BJ (cell line): ENCODE measurements at places on chromosomes 6 and 20. TPM values are rescaled to one million over a fixed set of nuclear protein-coding genes. Genes with fewer than 3 reads are reported as not detected.
A peak's percentile ranks its signal among the peaks of the same experiment; 100 is the strongest.

DNA sequence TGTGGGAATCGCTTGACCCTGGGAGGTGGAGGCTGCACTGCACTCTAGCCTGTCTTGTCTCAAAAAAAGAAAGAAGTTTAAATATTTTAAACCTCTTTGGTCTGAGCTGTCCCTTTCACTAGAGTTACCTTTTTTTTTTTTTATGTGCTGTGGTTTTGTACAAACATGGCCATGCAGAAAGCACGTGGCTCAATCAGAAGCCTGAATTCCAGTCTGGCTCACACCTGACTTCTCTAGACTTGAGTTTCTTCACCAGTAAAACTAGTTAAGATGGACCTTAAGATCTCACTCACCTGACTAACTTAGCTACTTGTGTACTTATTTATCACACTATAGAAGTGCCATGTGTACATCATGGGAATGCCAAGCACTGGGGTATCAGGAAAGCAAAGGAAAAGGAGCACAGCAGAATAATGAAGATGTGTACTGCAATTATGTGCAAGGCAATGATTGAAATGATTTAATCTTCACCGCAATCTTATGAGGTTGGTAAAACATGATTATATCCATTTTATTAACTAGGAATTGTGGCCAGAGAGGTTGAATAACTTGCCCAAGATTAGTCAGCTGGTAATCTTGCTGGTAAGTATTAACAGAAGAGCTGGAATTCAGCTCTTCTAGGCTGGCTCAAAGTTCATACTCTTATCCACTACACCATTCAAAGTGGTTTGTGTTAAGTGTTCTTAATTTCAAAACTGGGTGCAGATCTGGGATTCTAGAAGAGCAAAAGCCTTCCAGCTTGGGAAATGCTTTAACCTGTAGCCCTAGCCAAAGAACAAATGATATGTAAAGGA, 10.7 kb downstream of the HMGN3 start:
- no peak for DNase-seq

- no peak for DNase-seq
Measured at GRCh38 chr6:5710936-5711335, 295.8 kb downstream of the NRN1 start.

- DNase-seq = no peak
Measured at GRCh38 chr6:11341867-11342266, 109.4 kb upstream of the NEDD9 start.

Gene XKR7
- 0.01 TPM in 1 of 2 replicates, not detected in the other for polyA plus RNA-seq

DNA sequence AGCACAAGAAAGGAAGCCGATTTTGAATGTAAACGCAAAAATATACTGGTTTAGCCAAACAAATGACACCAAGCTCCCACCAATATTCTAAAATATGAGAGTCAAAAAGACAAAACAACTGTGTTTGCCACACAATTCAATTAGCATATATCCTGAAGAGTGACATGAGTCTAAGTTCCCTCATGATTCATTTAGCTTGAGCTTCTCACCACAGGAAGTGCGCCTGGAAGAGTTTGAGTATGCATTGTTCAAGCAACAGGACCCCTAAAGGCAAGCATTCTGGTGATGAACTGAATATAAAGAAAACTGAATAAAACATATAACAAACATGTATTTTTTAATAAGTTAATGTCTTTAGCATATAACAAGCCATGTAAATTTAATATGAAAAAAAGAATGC, 115.2 kb upstream of the RUNX2 start:
- no peak for DNase-seq

GRCh38 chr6:169425628-169426370, 172.2 kb upstream of the THBS2 start:
- DNase-seq = no peak

Gene ADGRB3
- 0.12 TPM in 1 of 2 replicates, not detected in the other for polyA plus RNA-seq

DNA sequence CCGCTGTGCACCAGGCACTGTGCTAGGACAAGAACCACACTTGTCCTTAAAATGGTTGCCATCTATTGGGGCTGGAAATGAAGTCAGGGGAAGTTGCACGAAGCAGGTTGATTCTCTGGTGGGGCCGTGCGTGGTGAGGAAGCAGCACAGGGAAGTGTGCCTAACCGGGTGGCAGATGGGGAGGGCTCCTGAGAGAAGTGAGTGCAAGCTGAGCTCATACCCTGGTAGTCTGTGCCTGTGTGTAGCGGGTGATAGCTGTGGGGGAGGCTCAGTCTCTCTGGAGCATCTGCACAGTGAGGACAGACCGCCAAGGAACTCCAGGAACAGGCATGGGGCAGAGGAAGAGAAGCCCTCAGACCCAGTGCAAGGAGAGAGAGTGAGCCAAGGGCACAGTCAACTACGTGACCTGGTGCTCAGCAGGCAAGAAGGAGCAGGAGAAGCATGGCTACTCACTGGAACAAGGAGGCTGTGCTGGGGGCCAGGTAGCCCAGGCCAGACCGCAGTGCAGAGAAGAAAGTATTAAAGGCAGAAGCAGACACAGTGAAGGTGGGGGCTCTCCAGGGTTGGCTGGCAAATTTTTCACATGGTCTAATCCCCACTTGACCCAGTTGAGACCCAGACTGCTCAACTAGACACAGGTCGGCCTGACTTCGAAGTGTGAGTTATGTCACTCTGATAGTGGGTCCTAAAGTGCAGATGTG, 155.0 kb downstream of the CDH26 start:
- DNase-seq = no peak

Gene MARCKS
- polyA plus RNA-seq = 47.0 and 118 TPM in 2 replicates

Gene DEFB132
- not detected in 2 replicates for polyA plus RNA-seq

DNA sequence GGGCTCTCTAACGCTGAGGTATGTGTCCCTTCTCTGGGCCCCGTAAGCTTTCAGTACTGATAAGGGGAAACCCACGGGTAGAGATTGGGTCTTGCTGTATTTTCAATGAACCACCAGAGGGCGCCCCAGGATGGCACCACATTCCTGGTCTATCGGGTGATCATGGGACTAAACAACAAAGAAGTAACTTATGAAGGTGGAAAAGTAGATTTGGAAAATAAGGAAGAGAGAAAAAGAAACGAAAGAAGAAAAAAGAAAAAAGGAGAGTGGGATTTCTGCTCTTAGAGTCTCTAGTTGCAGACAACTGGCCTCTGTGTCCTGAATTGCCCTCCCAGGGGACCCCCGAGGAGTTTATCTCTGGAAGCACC, 93.8 kb downstream of the GMPR start:
- DNase-seq = no peak

- DNase-seq = no peak
Measured at GRCh38 chr6:31042806-31043205, 32.5 kb downstream of the MUC22 start.

Gene CNR1
- not detected in 2 replicates for polyA plus RNA-seq

DNA sequence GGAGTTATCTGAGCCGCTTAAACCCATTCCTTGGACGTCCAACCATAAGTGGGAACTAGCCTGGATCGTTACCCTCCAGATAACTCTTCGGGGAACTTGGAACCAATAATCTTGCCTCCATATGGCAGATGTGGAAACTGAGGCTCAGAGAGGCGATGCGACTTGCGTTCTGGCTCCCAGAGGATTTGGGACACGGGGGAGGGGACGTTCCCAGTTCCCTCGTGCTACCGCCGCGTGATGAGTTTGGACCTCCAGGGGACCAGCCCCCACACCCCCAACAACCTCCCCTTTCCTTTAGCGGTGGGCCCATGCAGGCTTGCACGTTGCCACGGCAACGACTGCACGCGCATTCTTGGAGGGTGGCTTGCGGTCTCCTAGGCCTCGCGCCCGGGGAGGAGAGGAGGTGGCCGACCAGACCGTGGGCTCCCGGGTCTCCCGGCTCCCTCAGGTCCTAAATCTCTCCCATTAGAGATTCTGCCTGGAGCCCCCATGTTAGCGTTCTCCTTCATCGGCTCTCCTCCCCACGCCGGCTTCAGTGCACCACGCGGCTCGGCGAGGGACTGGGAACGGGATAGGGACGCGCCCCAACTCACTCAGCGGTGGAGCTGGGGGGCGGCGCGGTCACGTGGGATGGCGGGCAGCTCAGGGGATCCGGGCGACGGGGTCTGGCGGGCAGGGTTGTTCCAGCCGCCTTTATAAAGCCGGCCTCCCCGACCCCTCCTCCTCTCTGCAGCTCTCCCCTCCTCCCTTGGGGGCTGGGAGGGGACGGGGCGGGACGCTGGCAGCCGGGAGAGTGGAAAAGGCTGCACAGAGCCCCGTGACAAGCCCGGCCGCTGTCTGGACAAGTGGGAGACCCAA, at the start of gene PLTP:
TSS of gene PLTP (minus strand) at position 670 of the 858 bp plus-strand sequence. CDS start 703 bp downstream, outside the sequence.
- DNase-seq = no peak

DNA sequence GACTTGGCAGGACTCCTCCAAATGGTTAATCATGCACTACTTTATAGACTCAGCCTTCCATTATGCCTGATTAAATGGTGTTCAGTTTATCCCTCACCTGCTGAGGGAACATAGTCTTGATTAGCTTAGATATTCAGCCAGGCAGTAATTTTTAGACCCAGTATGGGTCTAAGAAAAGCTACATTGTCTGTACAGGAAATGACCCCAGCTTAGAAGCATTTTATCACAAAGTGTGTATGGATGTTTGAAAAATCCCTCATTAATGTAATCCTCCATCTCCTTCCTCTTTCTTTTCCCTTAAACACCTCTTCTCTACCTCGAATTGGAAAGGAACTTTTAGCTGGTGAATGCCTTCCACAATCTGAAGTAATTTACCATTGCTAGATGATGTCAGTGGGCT, 252.2 kb upstream of the BMP2 start:
- no peak for DNase-seq

DNA sequence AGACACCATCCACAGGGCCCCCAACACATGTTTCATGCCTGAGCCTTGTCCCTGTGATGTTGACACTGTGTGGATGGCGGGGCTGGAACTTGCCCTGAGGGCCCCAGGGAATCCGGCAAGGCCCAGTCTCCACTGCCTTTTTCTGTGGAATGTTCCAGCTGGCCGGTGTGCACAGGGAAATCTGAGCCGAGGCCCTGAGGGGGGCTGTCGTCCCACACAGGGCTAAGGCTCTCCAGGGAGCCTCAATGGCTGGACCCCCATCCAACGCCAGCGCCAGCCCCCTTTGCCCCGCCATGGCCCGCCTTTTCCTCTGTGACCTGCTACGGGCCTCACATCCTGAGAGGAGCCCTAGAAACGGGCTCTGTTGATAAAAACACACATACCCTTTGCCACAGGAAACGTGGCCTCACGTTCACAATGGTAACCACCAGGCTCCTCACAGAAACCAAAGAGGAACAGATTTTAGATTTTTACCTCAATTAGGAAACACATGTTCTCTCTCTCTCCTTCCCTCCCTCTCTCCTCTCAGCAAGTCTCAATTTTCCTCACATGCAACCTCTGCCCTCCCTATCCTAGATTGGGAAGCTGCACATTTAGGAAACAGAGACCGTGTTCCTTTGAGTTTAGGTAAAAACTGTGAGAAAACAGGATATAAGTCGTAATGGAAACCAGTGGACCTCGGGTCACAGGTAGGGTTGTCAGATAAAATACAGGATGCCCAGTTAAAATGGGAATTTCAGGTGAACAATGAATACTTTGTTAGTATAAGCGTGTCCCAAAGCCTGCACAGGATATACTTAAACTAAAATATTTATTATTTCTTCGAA, 13.7 kb upstream of the ZNF831 start:
- no peak for DNase-seq

DNA sequence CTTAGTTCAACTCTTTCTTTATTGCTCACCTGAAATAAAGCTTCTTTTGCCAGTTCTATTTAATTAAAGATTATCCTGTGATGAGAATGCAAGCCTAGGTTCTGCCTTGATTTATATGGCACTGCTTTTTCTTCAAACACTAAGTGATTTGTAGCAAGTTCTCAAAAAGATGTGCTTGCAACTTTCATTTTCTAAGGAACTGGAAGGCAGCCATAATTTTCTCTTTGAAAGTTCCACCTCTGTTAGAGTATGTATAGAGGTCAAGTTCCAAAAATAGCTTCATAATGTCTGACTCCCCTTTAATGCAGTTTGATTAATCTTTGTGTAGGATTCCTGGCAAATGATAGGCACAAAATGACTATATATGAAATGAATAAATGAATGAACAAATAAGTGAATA, 528.3 kb upstream of the FLRT3 start:
- no peak for DNase-seq

DNA sequence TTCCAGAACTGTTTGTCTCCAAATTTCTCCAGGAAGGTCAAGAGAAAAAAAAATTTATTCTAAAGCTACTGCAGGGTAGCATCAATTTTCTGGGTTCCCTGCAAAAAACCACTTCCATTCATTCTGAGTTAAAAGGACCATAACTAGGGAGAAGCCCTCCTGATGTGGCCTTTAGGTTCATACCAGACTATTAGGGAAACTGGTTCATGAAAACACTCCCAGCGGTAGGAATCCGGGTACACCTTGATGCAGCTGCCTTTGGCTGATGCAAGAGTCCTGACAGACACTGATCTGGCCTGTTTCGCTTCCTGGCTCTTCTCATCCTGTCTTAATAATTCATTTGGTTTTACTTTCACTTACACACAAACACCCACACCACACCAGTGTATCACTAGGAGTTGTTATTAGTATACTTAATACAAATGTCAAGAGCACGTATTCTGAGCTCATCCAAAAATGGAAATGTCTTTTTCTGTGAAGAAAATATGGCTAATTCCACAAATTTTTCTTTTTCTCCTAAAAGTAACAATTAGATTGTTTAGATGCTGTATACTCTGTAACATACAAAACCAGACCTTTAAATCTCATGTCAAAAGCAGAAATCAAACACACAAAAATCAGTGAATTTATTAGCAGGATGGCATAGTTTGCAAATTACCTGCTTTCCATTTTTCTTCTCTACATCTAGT, 38.4 kb upstream of the ARHGAP18 start:
- no peak for DNase-seq

DNA sequence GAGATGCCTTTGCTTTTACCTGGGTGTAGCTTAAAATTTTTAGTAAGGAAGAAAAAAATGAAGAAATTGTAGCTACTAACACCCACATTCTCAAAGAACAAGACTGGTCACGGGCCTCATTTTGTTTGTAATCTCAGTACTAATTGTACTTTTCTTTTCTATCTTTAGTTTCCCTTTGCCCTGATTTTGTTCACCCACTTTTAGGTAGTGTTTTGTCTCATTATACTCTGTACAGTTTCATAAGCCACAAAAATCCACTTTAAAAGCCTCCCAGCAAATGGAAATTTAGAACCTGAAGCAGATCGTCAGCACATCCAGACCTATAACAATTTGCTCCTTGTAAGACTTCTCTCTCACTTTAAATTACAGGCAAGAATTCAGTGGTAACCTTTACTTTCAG, 43.3 kb downstream of the TP53INP2 start:
- no peak for DNase-seq

Gene STK38
- 22.1 and 37.3 TPM in 2 replicates for polyA plus RNA-seq

DNA sequence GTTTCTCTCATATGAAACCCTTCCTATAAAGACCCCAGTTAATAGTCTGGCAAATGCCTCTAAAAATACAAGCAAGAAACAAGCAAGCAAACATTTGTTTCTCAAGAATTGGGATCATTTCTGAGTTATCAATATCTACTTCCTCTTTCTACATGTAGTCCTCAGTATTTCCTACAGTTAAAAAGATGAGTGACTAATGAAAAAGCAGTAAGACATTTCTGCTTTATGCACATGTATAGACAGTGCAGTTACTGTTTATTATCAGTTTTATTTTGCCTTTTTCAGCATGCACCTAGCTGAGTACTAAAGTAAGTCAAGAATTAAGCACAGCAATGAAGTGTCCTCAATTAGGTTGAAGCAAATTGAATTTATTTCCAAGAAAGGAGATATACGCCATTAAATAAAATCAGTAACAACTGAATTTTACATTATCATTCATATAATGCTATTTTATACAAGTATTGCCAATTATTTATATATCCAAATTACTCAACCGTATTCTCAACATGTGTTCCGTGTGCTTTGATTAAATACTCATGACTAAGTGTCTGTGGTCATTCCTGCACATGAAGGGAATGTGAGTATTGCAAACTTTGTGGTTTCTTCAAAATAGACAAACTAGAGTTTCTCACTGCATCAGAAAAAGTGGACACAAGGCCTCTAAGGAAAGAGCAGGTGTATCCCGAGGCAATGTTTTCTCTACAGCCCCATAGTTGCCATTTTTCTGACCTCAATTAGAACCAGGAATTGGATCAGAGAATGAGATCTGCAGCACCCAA, 159.3 kb upstream of the MARCKS start:
- DNase-seq = peak; percentile 86
